Right atrium auricular region (tissue), 2 donors: ENCODE measurements at places on chromosomes 16 and 17.
A peak's percentile ranks its signal among the peaks of the same experiment; 100 is the strongest.

- DNase-seq: no peak
- no peaks in the 10 kb centered on the region for H3K4me1 ChIP-seq
- peak overlapping the region; percentile 61 for H3K4me3 ChIP-seq
Observed at GRCh38 chr17:61400066-61400716, 548 bp downstream of the TBX2 start.

GRCh38 chr17:34614698-34615097 is 35.3 kb downstream of the TMEM132E start:
- H3K27ac ChIP-seq: no peak overlapping the region
- DNase-seq: no peak
- H3K36me3 ChIP-seq: no peaks in the 10 kb centered on the region
- H3K4me1 ChIP-seq: no peaks in the 10 kb centered on the region

- no peak overlapping the region for H3K4me3 ChIP-seq
- no peaks in the 10 kb centered on the region for H3K36me3 ChIP-seq
- H3K27ac ChIP-seq: no peak overlapping the region
- no peak for DNase-seq
- H3K4me1 ChIP-seq: no peaks in the 10 kb centered on the region
Observed at GRCh38 chr16:841455-842060, 41.0 kb upstream of the GNG13 start.

DNA sequence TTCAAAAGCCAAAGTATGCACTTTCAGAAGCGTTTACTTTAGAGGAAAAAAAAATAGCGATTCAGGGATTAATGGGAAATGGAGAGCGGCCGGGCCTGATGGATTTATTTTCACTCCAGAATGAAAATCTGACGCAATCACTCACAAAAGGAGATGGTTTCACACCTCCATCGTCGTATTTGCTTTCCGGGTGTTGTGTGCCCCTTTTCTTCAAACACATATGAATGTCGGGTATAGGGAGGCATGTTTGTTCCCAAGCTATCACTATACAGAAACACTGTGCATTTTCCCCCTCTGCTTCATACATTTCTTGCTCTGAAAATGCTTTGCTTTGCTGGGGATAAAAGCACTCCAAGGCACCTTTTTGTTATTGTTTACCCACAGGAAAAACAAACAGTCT is 562.2 kb upstream of the ZFHX3 start:
- no peak overlapping the region for H3K27ac ChIP-seq
- H3K27me3 ChIP-seq: no peaks in the 10 kb centered on the region
- no peak for DNase-seq
- no peak overlapping the region for H3K4me3 ChIP-seq
- H3K36me3 ChIP-seq: no peaks in the 10 kb centered on the region

- no peaks in the 10 kb centered on the region for H3K36me3 ChIP-seq
- no peaks in the 10 kb centered on the region for H3K27me3 ChIP-seq
- DNase-seq: peak; percentile 76
- H3K4me3 ChIP-seq: peak within 1 kb of the TSS; percentile 78
Observed at GRCh38 chr16:641326-642188, at the start of gene MCRIP2. Gene MCRIP2, plus strand, starts transcription at chr16:641828. Its CDS starts 164 bp downstream, at chr16:641992.
